ENCODE measurements at places on chromosomes 2 and 18.

GRCh38 chr2:55163941-55164390 lies 68.1 kb downstream of the CLHC1 start:
- no peak for DNase-seq

DNA sequence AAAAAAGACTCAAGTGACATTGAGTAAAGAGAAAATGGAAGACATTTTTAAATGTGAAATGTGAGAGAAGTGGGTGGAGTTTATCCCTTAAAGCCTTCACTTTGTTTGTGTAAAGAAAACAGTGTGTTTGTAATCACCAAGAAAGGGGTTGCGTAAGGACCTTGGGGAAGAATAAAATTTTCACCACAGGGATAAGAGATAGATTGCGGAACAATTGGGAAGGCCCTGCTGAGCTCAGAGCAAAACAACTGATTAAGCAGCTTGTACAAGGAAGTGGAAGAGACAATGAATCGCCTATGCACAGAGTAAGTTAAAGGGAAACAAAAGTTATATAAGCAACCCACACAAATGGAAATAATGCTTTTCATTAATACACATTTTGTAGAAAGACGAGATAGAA lies 327.7 kb downstream of the RAD51AP2 start:
- DNase-seq = no peak

- DNase-seq = no peak
Observed at GRCh38 chr2:60525899-60526298, 27.6 kb downstream of the BCL11A start.

- no peak for DNase-seq
Observed at GRCh38 chr2:43319541-43319940, 93.1 kb upstream of the ZFP36L2 start.

DNA sequence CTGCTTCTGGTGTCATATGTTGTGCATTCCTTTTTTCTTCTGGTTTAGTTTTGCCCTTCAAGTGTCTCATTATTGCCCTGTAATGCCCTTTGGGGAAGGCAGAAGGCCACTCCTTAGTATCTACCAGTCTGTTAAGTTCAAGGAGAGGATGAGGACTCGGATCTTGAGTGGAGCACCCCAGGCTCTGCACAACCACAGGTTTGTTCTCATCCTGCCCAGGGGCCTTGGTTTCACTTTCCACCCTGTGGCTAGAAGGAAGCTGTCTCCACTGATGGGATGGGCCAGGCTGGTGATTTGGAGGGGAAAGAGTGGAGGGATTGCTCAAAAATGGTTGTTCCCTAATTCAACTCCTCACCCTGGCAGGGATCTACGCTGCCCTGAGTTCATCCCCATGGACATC lies 30.2 kb upstream of the RAB11FIP5 start:
- no peak for DNase-seq

GRCh38 chr2:47010176-47010575 lies 94.6 kb upstream of the MCFD2 start:
- no peak for DNase-seq

- DNase-seq = no peak
Observed at GRCh38 chr18:9055185-9055584, 47.3 kb upstream of the NDUFV2 start.

- DNase-seq = no peak
Observed at GRCh38 chr2:148207111-148207510, 186.2 kb downstream of the MBD5 start.

- DNase-seq = no peak
Observed at GRCh38 chr2:207746131-207746530, 23.6 kb downstream of the FZD5 start.

DNA sequence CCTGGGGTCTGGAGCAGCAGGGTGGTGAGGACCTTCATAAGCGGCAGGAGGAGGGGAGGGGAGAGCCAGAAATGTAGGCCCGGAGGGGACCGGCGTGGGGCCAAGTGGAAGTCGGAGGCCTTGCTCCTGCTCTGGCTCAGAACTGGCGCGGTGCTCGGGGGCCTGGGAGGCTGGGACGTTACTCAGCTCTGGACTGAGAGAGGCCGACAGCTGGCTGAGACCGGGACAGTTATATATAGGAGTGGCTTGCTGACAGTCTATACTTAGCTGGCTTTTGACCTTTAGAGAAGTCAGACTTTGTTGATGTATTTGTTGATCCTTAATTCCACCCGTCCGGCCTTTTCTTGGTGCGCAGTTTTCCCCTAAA lies 15.7 kb downstream of the IGFBP5 start:
- DNase-seq = no peak

GRCh38 chr2:24825883-24826772 lies 32.9 kb downstream of the CENPO start:
- no peak for DNase-seq

DNA sequence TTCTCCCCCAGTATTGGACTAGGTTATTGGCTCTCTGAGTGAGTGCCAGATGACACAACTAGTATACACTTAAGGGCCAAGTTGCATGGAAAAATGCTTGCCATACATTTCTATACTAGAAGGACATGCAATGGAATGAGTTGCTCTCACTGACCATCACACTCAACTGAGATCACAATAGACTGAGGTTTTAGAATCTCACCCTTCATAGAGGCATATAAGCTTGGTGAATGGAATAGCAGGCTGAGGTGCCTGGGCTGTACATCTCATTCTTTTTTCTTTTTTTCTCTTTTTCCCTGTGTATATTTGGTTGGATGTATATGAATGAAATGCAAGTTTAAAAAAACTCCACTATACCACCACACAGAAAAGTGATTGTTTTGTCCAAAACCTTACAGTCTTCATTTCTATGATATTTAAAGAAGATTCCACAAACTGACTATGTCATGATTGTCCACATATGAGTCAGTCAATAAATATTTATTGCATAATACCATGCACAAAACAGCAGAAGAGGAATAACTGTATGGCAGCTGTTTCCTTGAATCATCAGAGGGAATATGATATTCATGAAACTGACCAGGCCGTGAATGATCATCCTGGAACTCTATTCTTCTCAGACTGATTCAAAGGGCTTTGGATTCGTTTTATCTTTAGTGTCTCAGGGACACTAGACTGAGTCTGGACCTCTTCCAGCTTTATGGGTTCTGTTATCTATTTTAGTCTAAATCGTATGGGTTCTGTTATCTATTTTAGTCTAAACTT lies 122.6 kb upstream of the STK17B start:
- no peak for DNase-seq

- no peak for DNase-seq
Observed at GRCh38 chr2:144516981-144517865, 2.7 kb downstream of the ZEB2 start.

- DNase-seq = no peak
Observed at GRCh38 chr2:216499641-216500218, 1.1 kb downstream of the RPL37A start.

GRCh38 chr18:41681138-41681880 lies 273.7 kb upstream of the PIK3C3 start:
- DNase-seq = no peak

DNA sequence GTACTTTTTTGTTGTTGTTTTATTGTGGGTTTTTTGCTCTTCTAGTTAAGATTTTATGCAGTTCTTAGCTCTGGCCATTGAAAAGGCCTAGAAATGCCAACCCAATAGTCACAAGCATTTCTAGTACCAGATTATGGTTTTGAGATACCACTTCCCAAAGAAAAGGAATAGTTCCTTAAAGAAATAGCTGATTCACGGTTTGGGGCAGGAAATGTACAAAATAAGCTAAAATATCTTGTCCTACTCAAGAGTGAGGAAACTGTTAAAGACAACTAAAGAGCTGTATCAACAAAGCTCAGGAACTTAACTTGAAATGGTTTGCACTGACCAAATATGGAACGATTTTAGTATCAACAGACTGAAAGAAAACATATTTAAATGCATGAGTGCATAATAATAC lies 35.4 kb downstream of the PGAP1 start:
- no peak for DNase-seq

- DNase-seq = no peak
Observed at GRCh38 chr2:53994818-53995808, 24.3 kb upstream of the PSME4 start.

DNA sequence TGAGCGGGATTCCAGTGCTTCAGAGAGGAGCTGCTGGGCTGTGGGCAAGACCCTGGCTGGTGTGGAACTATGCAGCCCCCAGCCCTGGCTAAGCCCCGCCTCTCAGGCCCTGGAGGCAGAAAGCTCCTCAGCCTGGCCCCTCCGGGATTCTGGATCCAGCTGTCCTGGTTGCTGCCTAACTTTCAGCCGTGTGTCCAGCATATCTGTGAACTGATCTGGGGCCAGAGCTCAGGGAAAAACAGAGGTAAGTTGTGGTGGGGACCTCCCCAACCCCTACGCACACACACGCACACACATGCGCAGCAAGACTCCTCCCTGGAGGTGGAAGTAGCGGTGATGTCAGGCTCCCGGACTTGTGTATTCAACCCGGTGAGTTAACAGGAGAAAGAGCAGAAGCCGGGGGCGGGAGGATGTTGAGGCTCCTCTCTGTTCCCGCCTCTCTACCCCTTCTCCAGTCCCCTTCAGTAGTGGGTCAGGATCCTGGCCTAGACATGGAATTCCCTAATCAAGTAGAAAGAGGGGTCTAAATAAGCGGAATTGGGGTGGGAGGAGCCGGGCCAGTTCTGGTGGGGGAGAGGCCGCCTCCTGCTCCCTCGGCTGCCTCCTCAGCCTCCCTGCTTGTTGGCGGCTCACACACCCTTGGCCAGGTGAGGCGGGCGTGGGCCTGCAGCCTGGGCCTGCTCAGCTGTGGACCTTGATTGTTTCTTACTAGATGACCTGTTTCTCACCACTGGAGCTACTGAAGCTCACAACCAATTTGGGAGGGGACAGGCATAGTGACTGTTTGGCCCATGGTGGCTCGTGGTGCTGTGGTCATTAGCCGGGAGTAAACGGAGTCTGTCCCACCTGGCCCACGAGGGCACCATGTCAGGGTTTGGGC lies 33.4 kb downstream of the SIX2 start:
- no peak for DNase-seq

GRCh38 chr2:29742656-29743055 lies 178.7 kb downstream of the ALK start:
- no peak for DNase-seq

Data from stimulated activated CD4-positive, alpha-beta T cell treated with anti-CD3 and anti-CD28 coated beads, TNF-alpha, amount 100 ng/mL, for 48 hours (primary cell).